ENCODE measurements at places on chromosomes 1 and 21.

- DNase-seq = no peak
Observed at GRCh38 chr1:118504867-118505266, 319.8 kb upstream of the SPAG17 start.

DNA sequence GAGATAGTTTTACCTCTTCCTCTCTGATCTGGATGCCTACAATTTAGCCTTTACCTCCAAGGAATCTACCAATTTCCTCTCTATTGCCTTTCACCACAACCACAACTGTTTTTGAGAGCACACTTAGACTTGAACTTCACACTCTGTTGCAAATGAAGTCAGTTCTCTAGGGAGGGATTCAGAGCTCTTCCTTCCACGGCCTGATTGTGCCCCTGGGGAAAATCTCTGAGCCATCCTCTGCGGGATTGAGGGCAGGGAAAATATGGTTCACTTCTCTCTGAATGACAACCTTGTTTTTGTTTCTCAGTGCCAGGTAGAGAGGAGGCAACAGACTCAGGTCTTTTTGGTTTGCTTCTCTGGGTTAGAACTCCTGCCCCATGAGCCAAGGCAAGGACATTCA is 35.4 kb upstream of the BCL10 start:
- no peak for DNase-seq

- DNase-seq = no peak
Observed at GRCh38 chr1:227166559-227166958, 151.7 kb downstream of the CDC42BPA start.

DNA sequence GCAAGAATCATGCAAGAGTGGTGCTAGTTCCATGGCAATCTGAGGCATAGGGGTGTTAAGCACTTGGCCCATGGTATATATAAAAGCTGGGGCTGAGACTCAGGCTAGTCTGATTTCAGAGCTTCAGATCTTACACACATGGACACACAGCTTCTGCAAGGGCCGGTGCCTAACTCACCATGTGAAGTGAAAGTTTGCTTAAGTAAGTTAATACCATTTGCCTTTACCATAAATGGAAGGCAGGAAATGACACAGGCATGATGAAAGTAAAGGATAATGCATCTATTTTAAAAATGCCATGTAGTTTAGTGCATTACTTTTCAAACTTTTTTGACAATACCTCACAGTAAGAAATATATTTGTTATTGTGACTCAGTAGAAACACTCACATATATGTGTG is 122.6 kb downstream of the KCNJ6 start:
- DNase-seq = no peak

GRCh38 chr1:42999308-42999707 is 40.6 kb upstream of the SLC2A1 start:
- DNase-seq = no peak

DNA sequence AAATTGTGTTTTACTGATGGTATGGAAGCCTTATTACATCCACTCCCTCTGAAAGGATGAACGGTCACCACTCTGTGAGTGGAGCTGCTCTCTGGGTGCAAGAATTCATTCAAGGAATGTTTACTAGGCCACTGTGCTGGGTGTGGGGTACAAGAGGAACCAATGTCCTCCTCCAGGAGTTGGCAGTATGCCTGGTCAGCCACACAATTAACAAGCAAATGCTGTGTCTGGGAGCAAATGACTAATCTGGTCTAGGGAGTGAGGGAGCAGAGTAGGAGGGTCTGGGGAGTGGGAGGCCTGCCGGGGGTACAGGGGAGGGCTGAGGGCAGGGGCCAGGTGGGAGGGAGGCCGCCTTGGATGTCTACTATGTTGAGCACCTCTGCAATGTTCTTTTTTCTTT is 27.2 kb upstream of the TDRD10 start:
- no peak for DNase-seq

DNA sequence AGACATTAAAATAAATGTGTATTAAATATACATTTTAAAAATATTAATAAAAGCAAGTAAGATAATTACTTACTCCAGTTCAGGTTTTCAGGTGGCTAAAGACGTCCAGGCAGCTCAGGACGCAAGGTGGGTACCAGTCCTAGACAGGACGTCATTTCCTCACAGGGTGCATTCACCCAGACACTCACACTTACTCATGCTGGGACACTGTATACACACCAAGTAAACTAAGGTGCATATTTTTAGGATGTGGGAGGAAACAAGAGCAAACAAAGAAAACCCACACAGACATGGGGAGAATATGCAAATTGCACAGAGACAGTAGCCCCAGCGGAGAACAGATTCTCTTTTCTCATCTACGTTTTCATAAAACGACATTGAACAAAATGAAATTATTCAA is 457.9 kb downstream of the BRINP3 start:
- DNase-seq = no peak

DNA sequence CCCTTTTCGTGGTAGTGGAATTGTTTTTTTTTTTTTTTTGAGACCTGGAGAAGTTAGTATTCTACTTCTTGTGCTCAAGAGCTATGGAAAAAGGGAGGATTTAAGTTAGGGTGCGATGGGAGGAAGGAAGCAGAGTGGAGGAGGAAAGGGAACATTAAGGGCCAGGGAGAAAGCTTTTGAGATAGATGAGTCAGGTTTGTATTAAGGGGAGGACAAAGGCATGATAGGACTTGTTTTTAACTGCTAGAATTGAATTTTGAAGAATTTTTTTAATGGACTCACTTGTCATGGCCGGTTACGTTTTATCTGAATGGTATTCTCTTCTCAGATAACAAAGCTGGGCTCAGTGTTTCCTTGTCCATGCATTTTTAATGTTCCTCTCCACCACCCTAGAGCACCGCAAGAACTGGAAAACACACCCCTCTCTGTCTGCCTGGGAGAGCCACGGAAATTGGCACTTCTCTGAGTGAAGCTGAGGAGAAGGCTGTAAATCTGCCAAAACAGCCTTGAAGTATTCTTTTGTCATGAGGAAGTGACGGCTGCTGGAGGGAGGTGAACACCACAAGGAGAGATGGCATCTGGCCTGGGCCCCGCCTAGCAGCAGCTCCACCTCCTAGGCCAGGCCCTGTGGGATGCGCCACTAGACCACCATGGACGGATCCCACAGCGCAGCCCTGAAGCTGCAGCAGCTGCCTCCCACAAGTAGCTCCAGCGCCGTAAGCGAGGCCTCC is 3.5 kb downstream of the NIPAL3 start:
- no peak for DNase-seq

DNA sequence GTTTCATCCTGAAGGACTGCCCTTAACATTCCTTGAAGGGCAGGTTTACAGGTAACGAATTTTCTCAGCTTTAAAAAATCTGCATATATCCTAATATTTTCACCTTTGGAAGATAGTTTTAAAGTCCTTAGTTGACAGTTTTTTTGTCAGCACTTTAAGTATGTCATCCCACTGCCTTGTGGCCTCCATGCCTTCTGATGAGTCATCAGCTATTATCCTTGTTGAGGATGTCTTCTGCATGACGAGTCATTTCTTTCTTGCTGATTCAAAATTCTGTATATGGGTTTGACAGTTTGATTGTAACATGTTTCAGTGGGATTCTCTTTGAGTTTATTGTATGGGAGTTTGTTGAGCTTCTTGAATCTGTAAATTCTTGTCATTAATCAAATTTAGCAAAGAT is 500.6 kb downstream of the DISC1 start:
- no peak for DNase-seq

GRCh38 chr1:49229555-49229954 is 452.9 kb upstream of the BEND5 start:
- DNase-seq = no peak

- no peak for DNase-seq
Observed at GRCh38 chr1:8142955-8143629, 117.0 kb upstream of the ERRFI1 start.

DNA sequence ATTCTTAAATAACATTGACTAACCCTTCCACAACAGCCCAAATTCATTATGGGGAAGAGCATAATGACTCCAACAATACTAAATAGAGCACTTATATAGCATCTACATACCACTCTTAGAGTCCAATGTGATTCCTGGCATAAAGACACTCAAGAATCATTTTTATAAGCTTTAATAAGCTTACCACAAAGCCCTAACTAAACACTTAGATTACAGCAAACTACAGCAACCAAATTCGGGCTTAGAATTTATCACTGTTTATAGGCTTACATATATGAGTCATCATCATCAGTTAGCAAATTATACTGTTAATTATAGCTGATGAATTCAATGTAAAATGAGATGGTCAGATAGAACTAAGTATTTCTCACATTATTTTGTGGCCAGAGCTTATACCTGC is 7.3 kb downstream of the SCYL3 start:
- no peak for DNase-seq

GRCh38 chr1:229344937-229345684 is 2.3 kb upstream of the CCSAP start:
- no peak for DNase-seq

DNA sequence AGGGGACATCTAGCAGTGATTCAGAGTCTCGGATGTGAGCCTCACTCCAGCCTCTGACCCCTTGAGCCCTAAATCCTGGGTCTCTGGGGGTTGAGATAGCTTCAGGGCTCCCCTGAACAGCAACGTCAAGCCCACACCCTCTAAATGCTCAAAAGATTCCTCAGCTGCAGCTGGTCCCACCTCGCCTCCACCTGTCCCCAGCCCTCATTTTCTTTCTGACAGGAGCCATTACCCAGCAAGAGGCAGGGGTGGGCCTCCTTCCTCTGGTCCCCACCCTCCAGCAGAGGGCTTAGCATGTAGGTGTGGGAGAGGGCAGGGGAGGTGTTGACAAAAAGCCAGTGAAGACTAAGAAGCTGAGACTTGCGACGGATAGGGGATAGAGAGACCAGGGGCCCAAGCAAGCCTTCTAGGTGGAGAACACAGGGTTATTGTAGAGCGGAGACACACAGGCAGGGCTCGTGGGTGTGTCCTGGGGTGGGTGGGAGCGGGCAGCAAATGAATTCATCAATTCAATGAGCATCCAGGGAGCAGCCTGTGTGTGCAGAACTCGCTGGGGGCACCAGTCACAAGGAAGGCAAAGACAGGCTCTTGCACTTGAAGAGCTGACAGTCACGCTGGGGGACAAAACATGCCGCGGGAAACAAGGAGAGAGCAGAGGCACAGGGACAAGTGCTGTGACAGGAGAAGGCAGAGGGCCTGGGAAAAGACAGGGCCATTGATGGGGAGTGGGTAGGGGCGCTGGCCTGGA is 48.9 kb upstream of the GOLT1A start:
- DNase-seq = no peak

DNA sequence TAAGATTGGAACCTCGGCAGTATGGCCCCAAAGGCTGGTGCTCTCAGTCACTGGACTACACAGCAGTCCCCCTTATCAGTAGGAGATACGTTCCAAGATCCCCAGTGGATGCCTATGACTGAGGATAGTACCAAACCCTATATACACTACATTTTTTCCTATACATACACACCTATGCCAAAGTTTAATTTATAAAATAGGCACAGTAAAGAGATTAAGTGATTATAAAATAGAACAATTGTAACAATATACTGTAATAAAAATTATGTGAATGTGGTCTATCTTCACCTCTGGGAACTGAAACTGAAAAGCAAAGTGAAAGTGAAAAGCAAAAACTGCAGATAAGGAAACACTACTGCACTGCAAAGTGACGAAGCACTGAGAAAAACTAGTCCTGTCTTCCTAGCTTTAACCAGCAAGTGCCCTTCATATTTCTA is 96.8 kb downstream of the INTS7 start:
- DNase-seq = no peak

GRCh38 chr1:61005614-61006580 is 76.5 kb upstream of the NFIA start:
- DNase-seq = no peak

GRCh38 chr1:52556641-52557360 is 3.9 kb upstream of the TUT4 start:
- no peak for DNase-seq

DNA sequence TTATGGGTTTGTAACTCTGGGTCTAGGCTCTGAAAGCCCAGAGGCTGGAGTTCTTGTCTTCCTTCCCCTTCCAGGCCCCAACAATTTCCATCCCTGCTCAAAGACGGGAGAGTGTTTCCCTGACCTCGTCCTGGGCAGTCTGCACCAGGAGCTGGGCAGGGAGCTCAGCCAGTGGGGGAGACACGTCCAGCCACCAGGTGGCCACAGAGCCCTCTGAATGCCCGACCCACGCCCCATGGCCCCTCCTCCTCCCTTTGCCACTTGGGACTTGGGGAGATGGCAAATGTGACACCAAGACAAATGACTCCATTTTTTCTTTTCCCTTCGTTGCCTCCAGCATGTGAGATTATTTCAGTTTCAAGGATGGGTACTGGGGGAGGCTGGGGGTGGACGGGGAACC is 159.9 kb upstream of the AJAP1 start:
- DNase-seq = no peak

DNA sequence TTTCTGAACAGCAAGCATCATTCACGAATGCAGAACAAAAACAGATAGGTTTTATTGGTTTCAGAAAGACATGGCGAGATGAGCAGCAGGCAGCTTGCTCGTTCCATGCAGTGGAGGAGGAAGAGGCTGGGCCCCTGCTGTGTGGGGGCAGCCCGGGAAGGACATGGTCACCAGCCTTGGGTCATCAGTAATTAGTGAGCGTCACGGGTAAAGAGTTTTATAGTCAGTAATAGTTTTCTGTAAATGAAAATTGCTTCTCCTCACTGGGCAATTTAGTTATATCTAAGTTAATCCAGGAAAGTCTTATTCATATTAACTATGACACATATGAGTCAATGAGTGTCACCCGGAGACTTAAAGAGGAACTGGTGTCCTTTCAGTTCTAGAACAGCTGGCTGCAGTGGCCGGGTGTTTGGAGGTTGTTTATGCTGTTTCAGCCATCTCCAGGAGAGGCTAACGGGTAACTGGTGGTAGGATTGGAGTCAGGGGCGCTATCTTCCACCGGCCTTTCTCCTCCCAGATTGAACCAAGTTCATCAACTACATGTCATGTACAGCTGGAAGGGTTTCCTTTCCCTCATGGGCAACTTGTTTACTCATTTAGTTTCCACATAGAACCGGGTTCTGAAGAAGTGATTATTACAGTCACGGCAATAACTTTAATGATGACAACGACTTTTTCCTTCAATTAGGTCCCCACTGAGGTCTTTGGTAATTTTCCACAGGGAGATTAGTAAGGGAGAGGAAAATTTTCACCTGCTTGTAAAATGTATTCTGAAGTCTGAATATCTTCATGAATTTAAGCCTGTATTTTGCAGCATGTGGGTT is 34.6 kb upstream of the SLC45A1 start:
- DNase-seq = no peak

- no peak for DNase-seq
Observed at GRCh38 chr1:228006786-228007048, at the start of gene WNT3A. TSS of gene WNT3A (plus strand) at chr1:228006998. CDS start at chr1:228007129, 131 bp downstream.

DNA sequence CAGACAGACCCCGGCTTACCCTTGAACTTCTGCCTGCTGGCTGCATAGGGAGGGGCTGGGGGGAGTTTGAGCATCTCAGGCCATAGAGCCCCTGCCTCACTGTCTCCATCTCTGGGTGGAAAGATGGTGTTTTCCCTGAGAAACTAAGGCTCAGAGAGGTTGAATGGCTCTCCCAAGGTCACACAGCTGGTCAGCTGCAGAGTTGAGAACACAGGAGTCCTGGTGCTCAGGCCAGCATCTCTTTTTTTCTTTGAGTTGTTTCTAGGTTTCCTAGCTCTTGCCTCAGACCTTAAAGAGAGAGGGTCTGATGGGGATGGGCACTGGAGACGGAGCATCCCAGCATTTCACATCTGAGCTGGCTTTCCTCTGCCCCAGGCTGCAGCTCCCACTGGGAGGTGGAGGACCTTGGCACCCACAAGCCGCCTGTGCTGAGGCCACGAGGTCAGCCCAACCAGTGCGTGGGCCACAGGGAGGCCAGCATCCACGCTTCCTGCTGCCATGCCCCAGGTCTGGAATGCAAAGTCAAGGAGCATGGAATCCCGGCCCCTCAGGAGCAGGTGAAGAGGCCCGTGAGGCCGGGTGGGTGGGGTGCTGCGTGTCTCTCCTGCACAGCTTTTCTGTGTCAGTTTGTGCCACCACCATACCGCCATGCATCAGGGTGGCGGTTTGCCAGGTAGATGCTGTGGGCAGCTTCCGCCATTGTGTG is 21.8 kb downstream of the PCSK9 start:
- no peak for DNase-seq

Measured in suprapubic skin (tissue), 4 donors.